ENCODE measurements at places on chromosomes 7 and 10.
A peak's percentile ranks its signal among the peaks of the same experiment; 100 is the strongest.

DNA sequence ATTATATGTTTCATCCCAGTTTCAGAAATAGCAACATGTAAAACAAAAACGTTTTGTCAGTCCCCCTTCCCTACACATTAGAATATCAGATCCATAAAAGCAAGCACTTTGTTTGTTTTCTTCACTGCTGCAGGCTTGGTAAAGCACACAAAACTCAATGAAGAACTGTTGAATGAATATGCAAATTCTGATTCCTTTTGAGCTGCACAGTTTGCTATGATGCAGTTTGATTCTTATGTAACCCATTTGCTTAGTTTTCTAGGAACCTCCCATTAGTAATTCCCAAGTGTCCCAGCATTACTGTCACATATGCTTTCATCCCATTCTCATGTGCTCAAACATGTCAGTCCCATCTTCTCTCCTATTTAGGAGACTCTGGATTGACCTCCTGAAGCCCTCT, 26.1 kb upstream of the CHCHD3 start:
- no peak for DNase-seq

DNA sequence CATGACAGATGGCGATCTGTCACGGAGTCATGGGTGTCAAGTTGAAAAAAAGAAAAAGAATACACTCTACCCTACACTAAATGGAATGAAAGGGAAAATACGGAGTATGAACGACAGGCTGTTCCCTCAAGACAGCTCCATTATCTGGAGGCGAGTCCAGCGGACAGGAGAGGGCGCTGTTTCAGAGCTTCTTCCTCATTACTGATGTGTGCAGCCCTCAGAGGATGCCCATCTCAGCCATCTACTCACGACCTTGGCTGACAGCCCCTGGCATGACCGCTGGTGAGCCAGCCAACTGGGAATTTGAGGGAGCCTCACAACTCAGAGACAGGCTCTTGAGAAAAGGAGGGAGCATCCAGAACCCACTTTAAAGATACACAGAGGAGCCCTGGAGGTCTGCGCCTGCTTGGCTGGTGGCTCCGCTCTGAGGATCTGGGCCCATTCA, 49.6 kb upstream of the SMNDC1 start:
- DNase-seq, result peak; percentile 52

GRCh38 chr7:12158334-12159060, 52.6 kb upstream of the TMEM106B start:
- DNase-seq, result no peak

DNA sequence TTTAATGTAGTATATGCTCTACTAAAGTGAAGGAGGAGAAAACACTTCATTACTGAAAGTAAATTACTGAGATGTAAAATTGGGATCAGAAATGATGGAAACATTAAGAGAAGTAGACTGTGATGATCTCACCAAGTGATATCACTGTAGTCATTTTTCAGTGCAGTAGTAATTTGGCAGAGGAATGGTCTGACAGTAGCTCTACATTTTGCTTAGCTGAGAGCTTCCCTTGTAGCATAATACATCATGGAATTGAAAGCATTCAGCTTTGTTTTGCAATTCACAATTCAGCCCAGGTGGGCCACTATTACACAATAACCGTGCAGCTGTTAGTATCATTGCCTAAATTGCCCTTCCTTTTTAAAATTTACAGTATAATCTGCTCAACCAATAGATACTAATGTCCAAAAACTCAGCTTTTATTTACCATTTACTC, 19.4 kb upstream of the CABCOCO1 start:
- no peak for DNase-seq

DNA sequence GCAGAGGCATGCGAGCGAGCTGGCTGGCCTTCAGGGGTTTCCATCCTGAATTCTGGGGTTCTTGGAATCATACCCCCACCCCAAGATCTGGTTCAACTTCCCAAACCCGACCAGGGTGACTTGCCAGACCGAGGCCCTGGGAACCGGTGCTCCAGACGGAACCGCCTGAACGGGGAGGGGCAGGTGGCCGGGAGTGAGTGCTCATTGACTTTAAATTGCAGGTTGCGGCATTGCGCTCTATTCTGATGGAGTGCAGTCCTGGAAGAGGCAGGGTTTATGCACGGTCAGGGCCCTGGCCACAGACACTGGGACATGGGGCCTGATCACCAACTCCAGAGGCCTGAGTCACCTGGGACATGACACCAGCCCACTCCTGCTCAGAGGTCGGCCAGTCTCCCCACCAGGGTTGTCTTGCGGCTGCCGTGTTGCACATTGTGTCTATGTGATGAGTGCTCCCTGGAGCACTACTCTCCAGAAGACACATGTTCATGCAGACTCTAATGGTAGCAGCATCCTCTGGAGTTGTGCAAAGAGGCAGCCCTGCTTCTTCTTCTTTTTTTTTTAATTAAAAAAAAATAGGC, 5.8 kb upstream of the DDIT4 start:
- no peak for DNase-seq

GRCh38 chr10:111354859-111355258, 278.0 kb downstream of the ADRA2A start:
- no peak for DNase-seq

DNA sequence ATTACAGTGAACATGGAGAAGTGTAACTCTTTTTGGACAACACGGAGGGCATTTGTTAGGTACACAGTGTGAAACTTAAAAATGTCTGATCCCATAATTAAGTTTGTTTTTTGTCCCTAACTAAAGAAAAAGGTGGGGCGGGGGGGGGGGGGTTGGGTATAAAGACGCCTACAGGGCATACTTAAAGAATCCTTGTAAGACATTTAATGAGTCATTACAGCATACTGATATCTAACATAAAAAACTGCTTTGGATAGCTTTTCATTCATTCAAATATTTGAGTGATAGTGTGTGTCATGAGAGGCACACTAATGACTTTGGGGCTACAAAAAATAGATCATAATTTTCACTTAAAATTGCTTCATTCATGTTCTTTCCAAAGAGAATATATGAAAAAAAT, 31.2 kb downstream of the ZNRF2 start:
- no peak for DNase-seq

DNA sequence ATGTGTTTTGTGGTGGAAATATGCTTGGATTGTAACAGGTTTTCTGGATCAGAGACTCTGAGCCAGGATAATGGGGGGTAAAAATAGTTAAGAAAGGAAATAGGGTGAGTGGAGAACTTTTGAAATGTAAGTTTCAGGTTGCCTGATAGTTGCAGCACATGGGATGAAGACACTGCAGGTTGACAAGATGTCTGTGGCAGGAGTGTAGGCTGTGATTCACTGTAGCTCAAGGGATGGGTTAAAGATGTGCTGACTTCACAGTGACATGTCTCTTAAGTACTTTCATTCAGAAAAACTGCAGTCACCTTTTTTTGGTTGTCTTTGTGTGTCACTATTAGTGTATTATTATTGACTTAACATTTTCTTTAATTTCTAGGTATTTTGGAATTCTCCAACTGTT, 63.5 kb upstream of the SLC39A12 start:
- DNase-seq, result no peak

- DNase-seq, result no peak
Observed at GRCh38 chr7:47693216-47693615, 111.3 kb upstream of the TNS3 start.

GRCh38 chr10:127943336-127943910, 36.5 kb downstream of the PTPRE start:
- DNase-seq, result no peak

DNA sequence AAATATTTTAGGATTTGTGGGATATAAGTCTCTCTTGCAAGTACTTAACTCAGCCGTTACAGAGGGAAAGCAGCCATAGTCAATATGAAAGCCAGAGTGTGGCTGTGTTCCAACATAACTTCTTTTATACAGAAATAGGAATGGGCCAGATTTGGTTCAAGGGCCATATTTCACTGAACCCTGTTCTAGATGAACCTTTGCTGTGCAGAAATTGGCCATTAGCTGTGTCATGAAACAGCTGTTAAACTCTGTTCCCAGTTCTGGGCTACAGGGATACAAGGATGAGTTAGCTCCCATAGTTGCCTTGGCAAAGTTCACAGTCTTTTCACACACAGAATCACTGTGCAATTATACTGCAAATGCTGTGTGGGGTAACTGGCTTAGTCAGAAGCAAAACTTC, 213.9 kb upstream of the LRRN3 start:
- DNase-seq, result no peak

DNA sequence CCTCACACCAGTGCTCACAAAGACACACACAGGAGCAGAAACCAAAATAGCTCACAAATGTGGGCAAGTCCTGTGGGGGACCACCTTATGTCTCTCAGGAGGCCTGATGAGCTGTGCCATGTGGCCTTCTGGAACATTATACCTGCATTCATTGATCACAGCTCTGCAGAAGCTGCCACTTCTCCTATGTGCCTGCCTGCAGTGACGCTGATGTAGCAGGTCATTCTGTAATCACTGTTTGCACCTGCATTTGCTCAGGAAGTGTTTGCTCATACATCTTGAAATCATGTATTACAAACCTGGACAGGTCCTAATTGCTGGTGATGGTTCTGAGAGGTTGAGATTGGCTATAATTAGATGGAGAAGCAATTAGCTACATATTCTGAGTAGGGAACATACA, 310.2 kb downstream of the AUTS2 start:
- DNase-seq, result no peak

- no peak for DNase-seq
Observed at GRCh38 chr7:112411186-112411795, 39.0 kb upstream of the IFRD1 start.

DNA sequence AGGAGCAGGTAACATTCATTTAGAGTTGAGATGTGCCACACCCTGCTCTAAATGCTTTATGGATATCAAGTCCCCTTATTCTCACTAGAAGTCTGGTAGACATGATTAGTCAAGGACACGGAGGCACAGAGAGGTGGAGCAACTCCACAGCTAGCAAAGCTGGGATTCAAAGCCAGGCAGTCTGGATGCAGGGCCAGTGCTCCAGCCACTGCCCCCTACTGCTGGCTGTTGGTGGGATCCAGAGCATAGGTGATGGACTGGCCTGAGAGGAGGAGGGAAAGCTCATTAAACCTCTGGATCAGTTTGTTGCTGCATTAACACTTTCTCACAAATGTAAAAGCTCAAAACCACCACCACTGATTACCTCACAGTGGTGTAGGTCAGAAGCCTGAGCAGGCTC, 22.6 kb upstream of the KBTBD2 start:
- DNase-seq, result no peak

DNA sequence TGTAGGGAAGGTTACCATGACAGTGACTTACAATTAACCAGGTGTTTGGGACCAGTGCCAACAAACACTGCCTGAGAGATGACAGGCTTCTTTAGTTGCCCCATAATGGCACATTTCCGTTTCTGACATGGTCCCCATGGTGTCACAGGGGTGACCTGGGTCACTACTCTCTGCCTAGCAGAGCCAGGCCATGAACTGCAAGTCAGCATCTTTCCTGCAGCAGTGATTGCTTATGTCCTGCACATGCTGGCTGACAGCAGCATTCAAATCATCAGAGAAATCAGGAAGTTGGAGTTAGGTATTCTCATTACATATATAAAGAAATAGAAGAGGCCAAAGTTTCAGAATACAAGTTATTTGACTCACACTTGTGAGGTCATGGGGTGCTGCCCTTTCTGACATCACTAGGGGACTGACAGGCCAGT, 47.1 kb upstream of the ZNRF2 start:
- DNase-seq, result no peak

GRCh38 chr7:42522227-42522991, 285.4 kb upstream of the GLI3 start:
- no peak for DNase-seq
